Activated CD4-positive, alpha-beta T cell treated with anti-CD3 and anti-CD28 coated beads for 36 hours (primary cell): ENCODE measurements at places on chromosomes 5 and 9. TPM values are rescaled to one million over a fixed set of nuclear protein-coding genes. Genes with fewer than 3 reads are reported as not detected.

SLC38A9 gene
- 16.2 TPM for total RNA-seq

FCHO2 gene
- total RNA-seq, result 1.3 TPM

CARD9 gene
- 1.1 TPM for total RNA-seq

PAM gene
- 54.0 TPM for total RNA-seq

C5orf63 gene
- 14.2 TPM for total RNA-seq

PARP8 gene
- 31.7 TPM for total RNA-seq

SAP30L gene
- 22.1 TPM for total RNA-seq

NOL8 gene
- total RNA-seq, result 57.7 TPM

UBQLN1 gene
- 116 TPM for total RNA-seq

DNA sequence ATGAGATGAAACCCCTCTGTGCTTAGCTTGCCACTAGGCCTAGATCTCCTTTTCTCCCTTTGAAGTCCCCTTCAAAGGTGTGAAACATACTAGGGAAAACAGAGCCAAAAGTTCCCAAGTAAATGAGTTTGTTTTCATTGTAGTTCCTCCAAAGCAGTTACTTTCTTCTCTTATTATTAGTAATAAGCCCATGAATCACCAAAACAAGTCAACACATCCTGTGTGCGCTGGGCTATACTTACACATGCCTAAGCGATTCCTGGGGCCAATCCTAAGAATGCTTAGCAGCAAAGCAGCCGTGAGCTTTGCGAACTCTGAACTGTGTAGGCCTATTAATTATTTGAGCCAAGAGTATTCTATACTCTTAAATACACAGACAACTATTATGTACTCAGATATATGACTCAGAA is 7.6 kb downstream of the ENC1 start:
- no peaks in the 10 kb centered on the region for H3K36me3 ChIP-seq
- H3K4me3 ChIP-seq, result no peak overlapping the region
- H3K27ac ChIP-seq, result no peak overlapping the region
- no peak for DNase-seq
- peaks cover 33% of the 10 kb centered on the region for H3K4me1 ChIP-seq

GRCh38 chr9:113600871-113601614 is 137.5 kb downstream of the RGS3 start:
- DNase-seq, result no peak
- peak overlapping the region; percentile 25 for H3K27ac ChIP-seq
- peaks cover 10% of the 10 kb centered on the region for H3K36me3 ChIP-seq
- H3K4me3 ChIP-seq, result no peak overlapping the region
- peaks cover 15% of the 10 kb centered on the region for H3K4me1 ChIP-seq
- H3K27me3 ChIP-seq, result no peaks in the 10 kb centered on the region

GRCh38 chr9:69806627-69807026 is 14.0 kb upstream of the CFAP95 start:
- no peak for DNase-seq
- no peaks in the 10 kb centered on the region for H3K36me3 ChIP-seq
- peaks cover 7% of the 10 kb centered on the region for H3K27me3 ChIP-seq
- peaks cover 4% of the 10 kb centered on the region for H3K4me1 ChIP-seq
- H3K4me3 ChIP-seq, result no peak overlapping the region

DNA sequence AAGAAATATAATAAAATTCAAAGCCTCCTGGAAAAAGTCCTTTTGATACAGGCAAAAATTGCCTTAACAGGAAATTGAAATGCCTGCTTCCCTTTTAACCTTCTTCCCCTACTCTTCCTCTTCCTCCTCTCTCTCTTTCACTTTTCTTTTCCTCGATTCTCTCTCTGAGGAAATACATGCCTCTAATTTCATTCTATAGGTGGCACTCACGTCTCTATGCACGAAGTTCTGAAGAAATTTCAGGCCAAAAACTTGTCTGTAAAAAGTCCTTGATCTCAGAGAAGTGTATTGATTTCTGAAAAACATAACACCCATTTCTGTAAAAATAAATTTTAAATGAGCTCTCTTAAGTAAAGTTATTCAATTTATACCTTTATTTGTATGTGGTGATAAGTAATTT is 371.7 kb upstream of the IRX4 start:
- H3K4me1 ChIP-seq, result no peaks in the 10 kb centered on the region
- no peaks in the 10 kb centered on the region for H3K36me3 ChIP-seq
- no peak for DNase-seq
- H3K27ac ChIP-seq, result no peak overlapping the region
- H3K4me3 ChIP-seq, result no peak overlapping the region
- H3K27me3 ChIP-seq, result peaks cover 3% of the 10 kb centered on the region

GRCh38 chr5:40413743-40414142 is 266.0 kb upstream of the PTGER4 start:
- no peak overlapping the region for H3K4me3 ChIP-seq
- H3K27me3 ChIP-seq, result no peaks in the 10 kb centered on the region
- H3K27ac ChIP-seq, result no peak overlapping the region
- DNase-seq, result no peak
- peaks cover 4% of the 10 kb centered on the region for H3K36me3 ChIP-seq

GRCh38 chr5:9156282-9156681 is 389.6 kb downstream of the SEMA5A start:
- H3K27me3 ChIP-seq, result peaks cover 1% of the 10 kb centered on the region
- no peaks in the 10 kb centered on the region for H3K4me1 ChIP-seq
- DNase-seq, result peak; percentile 7
- no peaks in the 10 kb centered on the region for H3K36me3 ChIP-seq

- no peaks in the 10 kb centered on the region for H3K4me1 ChIP-seq
- H3K27ac ChIP-seq, result no peak overlapping the region
- DNase-seq, result no peak
- no peaks in the 10 kb centered on the region for H3K27me3 ChIP-seq
- no peak overlapping the region for H3K4me3 ChIP-seq
These were observed 74.9 kb downstream of the ZNF618 start for GRCh38 chr9:113951032-113951372.

DNA sequence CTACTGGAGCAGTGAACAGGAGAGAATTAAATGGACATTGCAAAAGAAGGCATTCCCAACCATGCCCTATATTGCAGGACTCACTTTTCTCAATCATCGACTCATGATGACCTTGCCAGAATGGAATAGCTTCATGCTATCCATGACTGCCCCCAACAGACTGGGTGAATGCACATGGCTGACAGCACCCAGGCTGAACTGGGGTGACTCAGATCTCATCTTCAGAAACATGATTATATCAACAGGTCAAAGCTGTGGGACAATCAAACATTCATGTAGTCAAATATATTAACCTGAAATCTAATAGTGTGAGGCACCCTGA is 34.7 kb upstream of the MIER3 start:
- no peak overlapping the region for H3K27ac ChIP-seq
- no peaks in the 10 kb centered on the region for H3K27me3 ChIP-seq
- no peaks in the 10 kb centered on the region for H3K36me3 ChIP-seq
- peaks cover 11% of the 10 kb centered on the region for H3K4me1 ChIP-seq

DNA sequence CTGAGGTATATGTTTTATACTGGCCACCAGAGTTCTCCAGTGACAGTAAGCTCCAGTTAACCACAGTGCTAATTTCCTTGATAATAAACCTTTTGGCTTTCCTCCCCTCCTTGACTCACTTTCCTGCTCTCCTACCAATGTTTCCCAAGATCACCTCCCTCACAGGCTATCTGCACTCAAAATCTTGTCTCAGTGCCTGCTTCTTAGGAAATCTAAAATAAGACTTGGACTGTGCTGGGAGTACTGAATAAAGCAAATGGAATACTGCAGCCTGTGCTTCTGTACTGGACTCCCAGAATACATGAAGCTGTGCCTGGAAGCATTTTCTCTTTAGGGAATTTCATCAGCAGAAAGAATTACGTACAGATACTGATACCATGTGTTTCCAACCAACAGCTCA is 1.7 kb upstream of the DCP2 start:
- no peak overlapping the region for H3K4me3 ChIP-seq
- DNase-seq, result no peak
- H3K36me3 ChIP-seq, result peaks cover 6% of the 10 kb centered on the region
- no peaks in the 10 kb centered on the region for H3K27me3 ChIP-seq

- no peak overlapping the region for H3K4me3 ChIP-seq
- DNase-seq, result no peak
These were observed 66.6 kb downstream of the ABCA1 start for GRCh38 chr9:104861397-104861796.

GRCh38 chr5:139872851-139873794 is 77.5 kb downstream of the PSD2 start:
- no peaks in the 10 kb centered on the region for H3K36me3 ChIP-seq
- H3K27me3 ChIP-seq, result peaks cover 2% of the 10 kb centered on the region
- H3K4me1 ChIP-seq, result peaks cover 3% of the 10 kb centered on the region
- DNase-seq, result no peak
- H3K27ac ChIP-seq, result no peak overlapping the region
- no peak overlapping the region for H3K4me3 ChIP-seq

DNA sequence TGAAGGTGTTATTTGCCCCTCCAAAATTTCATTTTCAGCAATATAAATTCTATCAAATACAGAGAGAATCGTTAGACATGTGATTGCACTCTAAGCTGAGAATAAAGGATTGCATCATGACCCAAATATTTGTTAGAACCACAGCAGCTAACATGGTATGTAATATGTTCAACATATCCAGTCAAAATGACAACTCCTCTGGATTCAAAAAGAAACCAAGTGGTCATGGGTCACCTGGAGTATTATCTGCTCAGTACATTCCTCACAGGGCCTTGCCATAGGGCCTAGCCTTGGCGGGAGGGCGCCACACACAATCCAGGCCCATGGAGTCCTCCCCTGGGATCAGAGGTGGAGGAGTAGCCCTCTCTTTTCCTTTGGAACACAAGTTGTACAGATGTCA is 179.2 kb downstream of the HSD17B3 start:
- H3K4me3 ChIP-seq, result no peak overlapping the region
- H3K27me3 ChIP-seq, result peaks cover 6% of the 10 kb centered on the region
- no peak overlapping the region for H3K27ac ChIP-seq
- no peaks in the 10 kb centered on the region for H3K36me3 ChIP-seq
- no peak for DNase-seq

- no peaks in the 10 kb centered on the region for H3K36me3 ChIP-seq
- peaks cover 11% of the 10 kb centered on the region for H3K27me3 ChIP-seq
- H3K27ac ChIP-seq, result no peak overlapping the region
- H3K4me3 ChIP-seq, result no peak overlapping the region
These were observed 92.0 kb upstream of the OSMR start for GRCh38 chr5:38753776-38754175.

DNA sequence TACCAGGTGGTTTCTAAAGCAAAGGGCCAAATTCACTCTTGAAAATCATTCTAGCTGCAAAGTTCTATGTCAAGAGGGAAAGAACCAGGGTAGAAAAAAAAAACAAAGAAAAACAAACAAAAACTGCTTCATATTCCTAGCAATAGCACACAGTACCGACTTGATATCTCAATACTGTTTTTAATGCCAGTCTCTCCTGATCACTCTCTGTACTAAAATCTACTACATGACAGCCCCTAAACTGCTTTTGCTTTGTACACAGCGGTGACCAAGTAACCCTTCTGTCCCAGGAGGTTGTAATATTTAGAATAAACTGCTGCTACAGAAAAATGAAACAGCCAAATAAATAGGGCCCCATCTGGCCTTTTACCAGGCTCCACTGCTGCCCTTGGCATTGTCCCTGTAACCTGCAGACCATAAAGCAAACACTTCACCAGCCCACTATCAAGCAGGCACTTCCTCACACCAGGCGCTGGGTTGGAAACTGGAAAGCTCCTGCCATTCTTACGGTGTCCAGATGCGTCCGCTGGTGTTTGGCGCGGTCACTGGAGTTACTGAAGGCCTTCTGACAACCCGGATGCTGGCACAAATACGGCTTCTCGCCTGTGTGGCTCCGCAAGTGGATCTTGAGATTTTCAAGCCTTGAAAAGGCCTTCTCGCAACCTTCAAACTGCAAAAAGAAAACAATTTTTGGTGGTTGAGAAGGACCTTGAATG is 363.2 kb downstream of the GLIS3 start:
- no peak for DNase-seq
- no peak overlapping the region for H3K27ac ChIP-seq

DNA sequence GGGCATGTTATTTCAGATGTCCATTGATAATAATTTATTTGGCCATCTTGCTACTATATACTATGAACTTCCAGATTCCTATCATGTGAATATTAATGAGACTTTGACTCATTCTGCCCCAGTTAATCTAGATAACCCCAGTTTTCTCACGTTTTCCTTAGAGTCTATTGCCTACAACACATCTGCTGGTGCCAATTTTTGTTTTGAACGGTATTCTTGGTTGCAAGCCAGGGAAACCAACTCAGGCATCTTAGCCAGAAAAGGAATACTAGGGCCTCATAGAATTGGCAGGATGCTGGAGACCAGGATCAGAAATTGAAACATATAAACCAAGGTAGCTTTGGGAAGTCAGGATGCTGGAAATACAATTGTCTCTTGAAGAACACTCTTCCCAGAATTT is 28.0 kb upstream of the NPR3 start:
- DNase-seq, result no peak
- no peaks in the 10 kb centered on the region for H3K4me1 ChIP-seq
- H3K27me3 ChIP-seq, result peaks cover 7% of the 10 kb centered on the region
- no peak overlapping the region for H3K27ac ChIP-seq
- H3K36me3 ChIP-seq, result no peaks in the 10 kb centered on the region

DNA sequence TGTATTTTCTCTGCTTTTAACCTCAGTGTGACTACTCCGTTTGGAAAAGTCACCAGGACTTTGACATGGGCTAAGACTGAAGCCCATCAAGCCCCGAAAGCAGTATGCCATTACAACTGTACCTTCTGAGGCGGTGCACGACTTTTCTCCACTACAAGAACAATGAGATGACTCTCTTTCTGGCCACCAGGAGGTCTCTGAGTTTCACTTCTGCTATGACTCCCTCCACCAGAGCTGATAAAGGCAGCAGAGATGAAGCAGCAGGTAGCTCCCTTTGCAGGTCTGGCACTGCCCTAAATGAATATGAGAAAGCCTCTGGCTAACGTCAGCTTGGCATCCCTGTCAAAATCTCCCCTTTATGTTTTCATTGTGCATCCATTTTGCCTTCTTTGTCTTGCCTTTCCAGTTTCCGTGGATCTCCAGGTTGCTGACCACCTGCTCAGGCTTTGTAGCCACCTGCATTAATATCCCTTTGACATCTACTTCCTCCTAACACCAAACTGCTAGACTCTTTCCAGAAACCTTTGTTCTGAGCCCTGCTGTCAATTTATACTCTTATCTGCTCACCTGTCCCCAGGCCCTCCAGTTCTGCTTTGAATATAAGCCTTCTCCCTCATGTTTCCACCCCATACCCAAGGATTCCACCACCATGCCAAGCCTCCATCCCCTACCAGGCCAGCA is 221.7 kb downstream of the ZNF608 start:
- H3K27me3 ChIP-seq, result peaks cover 9% of the 10 kb centered on the region
- no peak overlapping the region for H3K4me3 ChIP-seq
- no peaks in the 10 kb centered on the region for H3K36me3 ChIP-seq
- H3K27ac ChIP-seq, result no peak overlapping the region
- DNase-seq, result no peak
- H3K4me1 ChIP-seq, result peaks cover 12% of the 10 kb centered on the region

DNA sequence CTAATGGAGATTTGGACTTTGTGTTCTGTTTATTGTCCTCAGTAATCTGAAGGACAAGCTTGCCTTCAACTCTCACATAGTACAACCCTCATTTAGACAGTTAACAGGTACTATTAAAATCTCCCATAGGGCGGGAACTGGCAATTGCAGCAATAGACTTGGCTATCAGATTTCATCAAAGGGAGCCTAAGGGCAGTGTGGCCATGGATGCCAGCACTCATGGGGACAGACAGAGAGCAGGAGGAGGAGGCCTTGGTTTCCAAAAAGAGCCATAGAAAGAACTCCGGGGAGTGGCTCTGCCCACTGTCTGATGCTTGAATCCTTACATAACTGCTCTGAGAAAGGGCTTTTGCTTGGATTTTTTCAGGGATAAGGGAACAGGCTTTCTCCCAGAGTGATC is 6.8 kb downstream of the SLC36A1 start:
- peaks cover 2% of the 10 kb centered on the region for H3K36me3 ChIP-seq
- no peak overlapping the region for H3K4me3 ChIP-seq
- peaks cover 12% of the 10 kb centered on the region for H3K4me1 ChIP-seq

GRCh38 chr9:135339378-135339973 is 140.1 kb upstream of the PPP1R26 start:
- H3K4me3 ChIP-seq, result no peak overlapping the region
- H3K27me3 ChIP-seq, result peaks cover 6% of the 10 kb centered on the region
- no peaks in the 10 kb centered on the region for H3K36me3 ChIP-seq
- no peak for DNase-seq
